ENCODE measurements at places on chromosomes 1 and 21. TPM values are rescaled to one million over a fixed set of nuclear protein-coding genes. Genes with fewer than 3 reads are reported as not detected.

SHCBP1L gene
- not detected for total RNA-seq

SLC22A15 gene
- 0.35 TPM for total RNA-seq

NEGR1 gene
- 5.4 TPM for total RNA-seq

CASQ2 gene
- 82.4 TPM for total RNA-seq

RXFP4 gene
- total RNA-seq, result not detected
